ENCODE measurements at places on chromosomes 5 and 9.

DNA sequence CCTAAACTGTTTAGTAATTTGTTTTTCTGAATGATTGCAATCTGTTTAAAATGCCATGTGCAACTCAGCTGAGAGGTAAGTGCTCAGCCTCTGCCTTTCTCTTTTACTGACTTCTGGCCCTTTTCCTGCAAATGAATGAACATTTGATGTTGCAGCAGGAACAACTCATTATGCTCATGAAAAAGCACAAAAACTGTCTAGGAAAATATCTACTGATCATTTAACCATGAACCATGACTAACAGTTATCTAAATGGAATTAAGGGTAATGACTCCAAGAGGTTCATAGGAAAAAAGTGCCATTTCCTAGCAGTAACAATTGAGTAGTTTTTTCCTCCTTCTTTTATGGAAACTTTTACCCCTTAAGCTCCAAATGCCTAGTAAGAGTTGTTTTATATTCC, 70.6 kb upstream of the ANKH start:
- no peak for DNase-seq

GRCh38 chr5:113909782-113910181, 396.3 kb downstream of the YTHDC2 start:
- DNase-seq = no peak

DNA sequence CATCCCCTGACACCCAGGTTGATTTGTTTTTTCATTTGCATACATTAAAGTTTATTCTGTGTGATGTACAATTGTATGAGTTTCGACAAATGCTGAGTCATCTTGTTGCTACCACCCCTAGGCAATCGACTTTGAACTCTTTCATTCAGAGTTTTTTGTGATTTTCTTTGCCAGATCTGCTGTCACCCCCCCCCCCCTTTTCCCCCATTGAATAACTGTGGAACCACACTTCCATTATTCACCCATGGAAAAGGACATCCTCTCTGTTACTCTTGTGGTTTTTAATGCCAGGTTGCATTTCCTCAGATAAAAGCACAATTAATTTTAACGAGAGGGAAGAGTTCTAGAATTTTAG, 13.7 kb upstream of the FAM120AOS start:
- DNase-seq = no peak

GRCh38 chr9:99368341-99369326, 146.6 kb downstream of the SEC61B start:
- DNase-seq = no peak

DNA sequence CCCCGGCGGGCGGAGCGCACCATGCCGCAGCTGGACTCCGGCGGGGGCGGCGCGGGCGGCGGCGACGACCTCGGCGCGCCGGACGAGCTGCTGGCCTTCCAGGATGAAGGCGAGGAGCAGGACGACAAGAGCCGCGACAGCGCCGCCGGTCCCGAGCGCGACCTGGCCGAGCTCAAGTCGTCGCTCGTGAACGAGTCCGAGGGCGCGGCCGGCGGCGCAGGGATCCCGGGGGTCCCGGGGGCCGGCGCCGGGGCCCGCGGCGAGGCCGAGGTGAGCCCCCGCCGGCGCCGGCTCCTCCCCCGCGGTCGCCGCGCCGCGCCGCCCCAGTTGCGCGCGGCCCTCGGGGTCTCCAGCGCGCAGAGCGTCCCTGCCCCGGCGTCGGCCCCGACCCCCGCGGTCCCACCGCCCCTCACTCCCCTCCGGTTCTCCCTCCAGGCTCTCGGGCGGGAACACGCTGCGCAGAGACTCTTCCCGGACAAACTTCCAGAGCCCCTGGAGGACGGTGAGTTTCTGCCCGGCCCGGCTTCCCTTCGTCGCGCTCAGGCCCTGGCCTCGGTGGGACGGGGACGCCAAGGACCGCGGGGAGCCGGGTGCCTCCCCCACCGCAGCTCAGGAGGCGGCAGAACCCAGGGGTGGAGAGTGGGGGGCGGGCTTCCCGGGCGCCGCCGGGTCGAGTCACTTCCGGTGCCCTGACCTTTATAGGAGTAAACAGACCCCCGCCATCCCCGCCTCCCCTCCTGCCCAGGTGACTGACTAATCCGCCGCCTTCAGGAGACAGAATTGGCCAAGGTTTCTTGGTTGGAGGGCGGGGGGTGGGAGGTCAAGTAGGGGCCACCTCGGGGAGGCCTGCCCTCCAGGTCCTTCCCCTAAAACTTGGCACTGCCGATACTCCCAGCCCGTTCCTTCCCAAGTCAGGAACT, 665 bp downstream of the TCF7 start:
- peak; percentile 80 for DNase-seq

- DNase-seq = no peak
These were observed 118.5 kb downstream of the COL23A1 start for GRCh38 chr5:178471711-178472110.

GRCh38 chr5:40649463-40650030, 30.2 kb upstream of the PTGER4 start:
- DNase-seq = no peak

GRCh38 chr9:16062542-16063240, 509.8 kb downstream of the CCDC171 start:
- peak; percentile 2 for DNase-seq

GRCh38 chr9:81874931-81875330, 53.3 kb upstream of the SPATA31D4 start:
- no peak for DNase-seq

GRCh38 chr5:177367981-177368868, 10.5 kb downstream of the RGS14 start:
- no peak for DNase-seq

GRCh38 chr5:143516249-143516648, 112.8 kb upstream of the NR3C1 start:
- DNase-seq = no peak

DNA sequence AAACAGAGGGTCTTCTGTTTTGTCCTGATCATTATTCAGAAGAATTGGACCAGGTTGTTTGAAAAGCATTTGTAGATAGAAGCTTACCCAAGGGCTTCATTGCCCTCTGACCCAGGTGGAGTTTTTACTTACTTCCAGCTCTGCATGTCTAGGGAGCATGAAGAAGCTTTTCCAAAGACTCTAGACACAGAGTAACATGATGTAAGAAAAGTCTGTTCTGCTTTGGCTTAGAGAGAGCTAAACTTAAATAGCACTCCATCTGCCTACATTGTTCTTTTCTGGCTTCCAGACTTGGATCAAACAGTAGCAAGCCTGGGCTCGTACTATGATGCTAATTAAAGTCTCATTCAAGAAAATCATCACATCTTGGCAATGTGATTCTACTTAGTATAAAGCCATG, 112.1 kb downstream of the SNCAIP start:
- DNase-seq = no peak

DNA sequence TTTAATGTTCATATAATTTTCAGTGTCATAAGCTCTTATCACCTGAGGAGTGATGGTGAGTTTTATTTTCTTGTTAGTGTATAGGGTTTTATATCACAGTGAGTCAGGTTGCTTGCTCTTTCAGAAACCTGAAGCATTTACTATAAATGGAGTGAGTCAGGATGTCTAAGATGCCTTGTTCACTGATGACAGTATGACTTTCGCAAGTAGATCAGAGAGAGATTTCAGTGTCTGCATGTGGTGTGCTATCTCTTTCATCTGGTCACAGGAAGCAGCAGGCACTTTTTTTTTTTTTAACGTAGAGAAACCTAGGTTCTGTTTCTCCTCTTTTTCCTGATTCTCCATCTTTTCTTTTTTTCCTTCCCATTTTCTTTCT, 237.1 kb downstream of the DMRTA1 start:
- DNase-seq = no peak

DNA sequence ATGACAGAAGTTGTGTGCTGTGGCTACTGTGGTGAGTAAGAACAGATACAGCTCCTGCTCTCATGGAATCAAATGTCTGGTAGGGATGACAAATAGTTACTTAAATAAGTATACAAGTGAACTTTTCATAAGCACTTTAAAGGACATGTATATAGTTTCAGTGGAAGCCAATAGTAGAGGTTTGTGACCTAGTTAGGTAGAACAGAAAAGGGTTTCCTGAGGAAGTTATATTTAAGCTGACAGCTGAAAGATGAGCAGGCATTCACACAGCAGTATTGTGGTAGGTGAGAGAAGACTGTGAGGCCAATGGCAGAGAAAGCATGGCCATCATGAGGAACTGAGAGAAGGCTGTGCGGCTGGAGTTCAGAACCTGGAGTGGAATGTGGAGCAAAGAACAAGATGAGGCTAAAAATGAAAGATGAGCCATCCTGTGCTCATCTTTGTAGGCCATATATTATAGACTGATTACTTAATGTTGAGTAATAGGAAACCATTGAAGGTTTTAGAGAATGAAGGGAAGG, 15.4 kb downstream of the FAM174A start:
- no peak for DNase-seq

- DNase-seq = no peak
These were observed 55.4 kb downstream of the COL15A1 start for GRCh38 chr9:98999152-98999525.

DNA sequence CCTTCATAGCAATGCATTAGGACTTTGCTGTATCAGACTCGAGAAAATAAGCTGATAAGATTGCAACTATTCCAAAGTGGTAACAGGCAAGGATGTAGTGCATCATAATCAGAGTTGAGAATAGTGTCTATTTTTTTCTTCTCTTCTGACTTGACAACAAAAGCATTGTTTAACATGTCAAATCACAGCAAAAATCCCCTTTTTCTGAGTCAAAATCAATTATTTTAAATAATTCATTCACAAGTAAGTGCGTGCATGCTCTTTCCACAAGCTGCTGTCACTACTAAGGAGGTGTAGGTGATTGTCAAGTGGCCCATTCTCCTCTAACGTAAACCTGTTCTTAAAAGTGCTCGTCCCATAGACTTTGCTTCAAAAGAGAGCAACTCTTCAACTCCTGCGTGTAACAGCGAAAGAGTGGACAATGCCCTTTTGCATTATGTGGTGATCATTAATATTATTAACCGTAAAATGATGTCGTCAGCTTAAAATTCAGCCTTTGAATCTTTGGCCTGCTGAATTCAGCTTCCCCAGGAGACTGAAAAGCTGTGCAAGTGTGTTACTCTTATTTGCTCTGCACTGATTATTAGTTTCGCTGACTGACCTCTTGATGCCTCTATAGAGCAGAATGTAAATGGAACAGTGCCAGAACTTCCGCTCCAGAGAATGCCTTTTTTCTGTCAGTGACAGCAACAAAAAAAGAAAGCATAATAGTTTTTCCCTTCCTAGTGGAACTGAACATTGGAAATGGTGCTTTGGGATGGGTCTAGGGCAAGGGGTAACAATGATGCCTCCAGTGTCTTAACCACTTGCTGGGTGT, 680.8 kb upstream of the SEMA6A start:
- no peak for DNase-seq

GRCh38 chr9:134214766-134215419, 50.5 kb upstream of the RNU6ATAC start:
- DNase-seq = no peak

DNA sequence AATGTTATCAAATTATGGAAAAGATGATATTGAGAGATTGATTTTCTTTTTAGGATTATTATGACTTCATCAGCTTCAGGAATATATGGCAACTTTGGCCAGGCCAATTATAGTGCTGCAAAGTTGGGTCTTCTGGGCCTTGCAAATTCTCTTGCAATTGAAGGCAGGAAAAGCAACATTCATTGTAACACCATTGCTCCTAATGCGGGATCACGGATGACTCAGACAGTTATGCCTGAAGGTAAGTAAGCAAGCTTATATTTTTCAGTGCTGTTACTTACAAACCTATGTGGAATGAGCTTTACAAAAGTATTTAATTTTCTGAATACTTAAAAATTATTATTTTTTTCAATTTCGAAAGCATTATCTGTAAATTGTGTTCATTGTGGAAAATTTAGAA, 26.5 kb downstream of the HSD17B4 start:
- no peak for DNase-seq

DNA sequence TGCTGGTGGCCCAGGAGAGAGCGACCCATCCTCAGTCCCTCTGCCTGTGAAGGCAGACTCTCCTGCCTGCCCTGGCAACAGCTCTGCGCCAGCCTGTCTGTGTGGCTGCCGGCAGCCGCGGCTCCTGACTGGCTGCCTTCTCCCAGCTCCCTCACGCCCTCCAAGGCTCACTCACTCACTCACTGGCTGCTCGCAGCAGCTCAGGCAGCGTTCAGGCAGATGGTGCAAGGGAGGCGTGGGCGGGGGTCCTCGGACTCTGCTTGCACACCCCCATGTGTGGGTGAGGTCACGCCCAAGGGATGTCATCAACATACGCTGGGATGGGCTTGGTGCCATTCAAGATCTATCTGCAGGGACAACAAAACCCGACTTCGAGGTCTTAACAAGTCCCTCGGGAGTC, 66.7 kb downstream of the DAB2IP start:
- DNase-seq = no peak

DNA sequence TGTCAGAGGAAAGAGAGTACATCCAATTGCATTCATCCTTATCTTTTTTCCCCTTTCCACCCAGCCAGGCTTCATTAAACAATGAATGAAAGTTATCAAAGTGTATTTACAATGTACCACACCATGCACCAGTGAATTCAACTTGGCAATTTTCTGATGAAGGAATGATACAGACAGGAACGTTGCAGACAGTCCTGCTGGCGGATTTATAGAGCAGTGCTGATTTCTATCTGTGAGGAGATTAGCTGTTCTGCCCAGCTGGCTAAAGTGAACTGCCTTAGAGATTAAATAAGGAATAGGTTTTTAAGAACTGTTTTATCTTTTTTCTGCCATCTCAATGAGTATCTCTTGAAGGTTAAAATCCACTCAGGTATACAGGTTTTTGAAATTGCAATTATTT, 403.9 kb downstream of the CDH18 start:
- DNase-seq = no peak

DNA sequence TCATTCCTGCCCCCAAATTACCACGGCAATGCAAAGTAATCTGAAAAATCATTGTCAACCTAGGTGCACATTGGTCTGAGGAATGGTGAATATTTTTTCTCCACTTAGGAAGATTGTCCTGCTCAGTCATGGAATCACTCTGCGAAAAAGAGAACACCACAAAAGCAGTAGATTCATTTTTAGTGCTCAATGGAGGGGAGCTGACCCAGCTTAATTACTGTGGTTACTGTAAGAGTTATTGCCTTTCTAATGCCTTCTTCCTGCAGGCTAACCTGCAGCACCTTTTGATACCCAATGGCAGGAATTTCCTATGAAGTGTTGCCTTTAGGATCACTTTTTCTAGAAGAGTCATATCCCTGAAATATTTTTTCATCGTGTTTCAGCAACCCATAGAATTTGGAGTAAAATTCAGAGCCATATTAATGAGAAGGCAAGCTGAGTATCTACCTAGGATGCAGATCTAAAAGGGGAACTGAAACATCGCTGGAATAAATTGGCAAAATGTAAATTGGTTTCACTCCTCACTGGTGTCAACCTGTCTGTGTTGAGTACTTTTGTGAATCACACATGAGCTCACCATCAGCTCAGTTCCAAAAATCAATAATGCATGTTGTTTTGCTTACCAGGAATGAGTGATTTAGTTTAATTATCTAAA, 464.5 kb downstream of the CSNK1G3 start:
- no peak for DNase-seq

- DNase-seq = no peak
These were observed 76.9 kb downstream of the RGS3 start for GRCh38 chr9:113540466-113540865.

- no peak for DNase-seq
These were observed 66.2 kb downstream of the MPDZ start for GRCh38 chr9:13213337-13213736.
